Activated CD4-positive, alpha-beta T cell treated with anti-CD3 and anti-CD28 coated beads for 4 hours (primary cell): ENCODE measurements at places on chromosomes 1 and 21.

DNA sequence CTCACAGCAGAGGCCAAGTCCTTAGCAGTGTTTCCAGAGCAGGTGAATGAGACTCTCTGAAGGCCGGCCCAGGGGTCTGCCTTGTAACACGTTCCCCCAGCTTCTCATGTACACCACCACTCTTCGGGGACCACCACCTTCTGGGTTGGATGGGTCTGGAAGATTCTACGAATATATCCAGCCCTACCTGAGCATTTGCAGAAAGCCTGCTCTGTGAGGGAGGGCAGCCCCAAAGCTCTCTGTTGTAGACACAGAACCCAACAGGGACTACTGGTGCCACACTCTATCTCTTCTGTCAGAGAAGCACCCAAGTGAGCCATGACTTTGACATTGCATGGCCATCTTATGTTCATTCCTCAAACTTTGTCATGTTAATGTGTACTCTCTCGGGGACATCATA is 61.8 kb downstream of the CD247 start:
- no peak for DNase-seq

DNA sequence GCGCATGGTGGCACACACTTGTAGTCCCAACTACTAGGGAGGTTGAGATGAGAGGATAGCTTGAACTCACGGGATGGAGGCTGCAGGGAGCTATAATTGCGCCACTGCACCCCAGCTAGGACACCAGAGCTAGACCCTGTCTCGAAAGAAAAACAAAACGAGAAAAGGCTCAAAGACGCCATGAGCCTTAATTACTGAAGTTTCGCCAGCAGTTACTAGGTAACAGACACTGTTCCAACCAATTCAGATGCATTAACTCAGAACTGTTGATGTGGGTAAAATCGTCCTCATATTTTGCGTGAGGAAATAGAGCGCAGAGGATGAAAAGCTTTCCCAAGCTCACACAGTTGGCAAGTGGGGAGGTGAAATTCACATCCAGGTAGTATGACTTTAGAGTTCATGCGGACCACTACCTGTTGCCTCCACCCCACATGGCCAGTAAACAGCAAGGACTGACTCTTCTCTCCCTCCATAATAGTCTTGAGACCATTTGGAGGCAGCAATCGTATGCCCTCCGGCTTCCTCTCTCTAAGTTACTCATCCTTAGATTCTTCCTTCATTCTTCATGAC is 40.1 kb downstream of the INAVA start:
- no peak for DNase-seq

GRCh38 chr1:43582162-43582566 is 51.5 kb downstream of the PTPRF start:
- DNase-seq, result peak; percentile 23

GRCh38 chr1:150233359-150234308 is 2.3 kb downstream of the ANP32E start:
- peak; percentile 70 for DNase-seq

DNA sequence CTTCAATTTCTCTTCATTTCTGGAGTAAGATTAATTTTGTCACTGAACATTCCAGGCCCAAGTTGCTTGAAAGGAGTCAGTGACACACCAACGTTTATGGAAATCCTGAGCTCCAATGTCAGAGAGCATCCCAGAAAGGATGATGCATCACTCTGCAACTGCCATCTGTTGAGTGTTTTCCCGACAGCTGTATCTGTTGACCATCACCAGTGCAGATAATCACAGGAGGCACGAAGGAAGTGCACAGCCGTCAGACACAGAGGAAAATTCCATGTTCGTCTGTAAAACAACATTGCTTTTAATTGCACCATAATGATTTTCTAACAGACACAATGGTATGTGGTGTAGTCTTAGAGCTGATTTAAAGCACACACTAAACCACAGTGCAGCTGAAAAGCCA is 376.7 kb upstream of the ADGRL2 start:
- DNase-seq, result no peak

DNA sequence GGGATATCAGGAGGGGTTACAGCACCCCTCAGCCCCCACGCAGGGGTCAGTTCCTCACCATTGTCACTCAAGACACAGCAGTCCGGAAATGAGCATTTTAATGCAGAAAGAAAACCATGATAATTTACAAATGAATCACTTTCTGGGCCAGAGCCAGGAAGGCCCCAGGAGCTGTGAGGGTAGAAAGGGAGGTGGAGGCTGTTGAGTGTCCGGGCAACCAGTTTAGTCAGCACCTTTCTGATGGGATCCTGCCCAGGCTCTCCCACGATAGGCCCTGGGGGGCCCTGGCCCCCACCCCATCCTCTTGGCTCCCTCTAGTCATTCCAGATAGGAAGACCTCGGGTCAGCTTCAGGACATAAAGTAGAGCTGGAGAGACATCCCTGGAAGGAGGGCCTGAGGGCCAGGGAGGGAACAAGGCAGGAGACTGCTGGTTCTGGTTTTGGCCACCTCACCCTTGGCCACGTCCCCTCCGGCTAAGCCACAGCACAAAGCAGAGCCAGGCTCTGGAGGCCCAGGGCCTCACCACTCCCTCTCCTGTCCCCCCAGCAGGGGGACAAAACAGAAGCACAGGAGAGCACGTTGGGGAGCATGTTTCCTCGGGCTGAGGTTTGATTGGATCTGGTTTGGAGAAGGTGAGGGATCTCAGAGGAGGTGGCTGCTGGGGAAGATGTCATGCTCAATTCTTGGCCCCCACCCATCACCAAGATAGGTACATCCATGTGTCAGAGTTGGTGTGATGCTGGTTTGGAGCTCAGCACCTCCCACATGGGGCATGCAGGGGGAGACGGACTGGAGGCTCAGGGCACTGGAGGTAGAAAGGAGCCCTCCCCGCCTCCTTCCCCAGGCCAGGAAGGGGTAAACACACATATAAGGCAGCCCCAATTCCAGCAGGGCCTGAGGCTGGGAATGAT is 20.6 kb downstream of the ETNK2 start:
- no peak for DNase-seq

GRCh38 chr1:221992427-221992826 is 250.5 kb upstream of the DUSP10 start:
- no peak for DNase-seq

DNA sequence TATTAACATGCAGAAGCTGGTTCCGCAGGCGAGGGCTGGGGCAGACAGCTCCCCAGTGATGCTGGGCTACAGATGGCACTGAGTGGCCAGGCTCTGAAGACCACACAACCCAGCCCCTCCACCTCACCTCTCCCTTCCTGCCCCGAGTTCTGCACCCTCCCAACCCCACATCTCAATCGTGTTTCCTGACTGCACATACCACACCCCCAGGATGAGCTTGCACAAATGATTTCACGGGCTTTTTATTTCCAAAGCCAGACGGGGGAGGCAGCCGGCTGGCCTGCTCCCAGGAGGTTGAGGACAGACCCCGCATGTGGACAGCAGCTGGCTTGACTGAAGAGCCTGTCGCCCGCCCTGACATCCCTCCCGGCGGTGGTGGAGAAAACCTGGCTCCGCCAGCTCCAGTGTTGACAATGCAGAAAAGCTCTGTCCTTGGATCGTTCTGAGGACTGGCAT is 21.4 kb upstream of the ALDH4A1 start:
- no peak for DNase-seq

- DNase-seq, result no peak
Measured at GRCh38 chr21:27301220-27301619, 334.3 kb upstream of the ADAMTS5 start.

DNA sequence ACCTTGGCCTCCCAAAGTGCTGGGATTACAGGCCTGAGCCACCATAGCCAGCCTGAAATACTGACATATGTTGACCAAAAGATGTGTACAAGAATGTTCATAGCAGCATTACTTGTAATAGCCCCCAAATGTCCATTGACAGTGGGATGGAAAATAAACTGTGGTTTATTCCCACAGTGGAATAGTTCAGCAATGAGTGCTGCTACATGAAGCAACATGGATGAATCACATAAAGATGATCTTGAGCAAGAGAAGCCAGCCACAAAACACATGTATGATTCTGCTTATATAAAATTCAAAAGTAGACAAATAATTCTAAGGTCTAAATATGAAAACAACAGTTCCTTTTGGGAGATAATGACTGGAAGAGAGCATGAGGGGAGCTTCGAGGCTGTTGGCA is 9.1 kb upstream of the CREG1 start:
- no peak for DNase-seq

GRCh38 chr1:230618537-230618936 is 23.7 kb upstream of the COG2 start:
- no peak for DNase-seq

GRCh38 chr1:7871136-7871535 is 18.3 kb upstream of the UTS2 start:
- DNase-seq, result no peak

DNA sequence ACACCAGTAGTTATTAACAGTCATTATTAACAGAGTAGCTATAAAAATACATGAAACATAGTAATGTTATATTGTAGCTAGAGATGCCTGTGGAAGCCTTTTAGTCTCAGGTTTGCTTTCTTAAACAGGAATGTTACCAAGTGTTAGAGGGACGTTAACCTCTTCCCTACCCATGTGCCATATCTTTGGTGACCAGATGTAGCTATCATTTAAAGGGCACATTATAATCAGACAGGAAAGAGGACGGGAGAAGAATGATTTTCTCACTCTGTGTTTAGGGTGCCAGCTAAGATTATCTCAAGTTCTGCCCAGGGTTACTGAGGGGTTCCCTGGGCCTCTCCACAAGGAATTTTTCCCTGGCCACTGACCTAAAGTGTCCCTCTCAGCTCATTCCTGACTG is 20.9 kb upstream of the UBL4B start:
- no peak for DNase-seq

DNA sequence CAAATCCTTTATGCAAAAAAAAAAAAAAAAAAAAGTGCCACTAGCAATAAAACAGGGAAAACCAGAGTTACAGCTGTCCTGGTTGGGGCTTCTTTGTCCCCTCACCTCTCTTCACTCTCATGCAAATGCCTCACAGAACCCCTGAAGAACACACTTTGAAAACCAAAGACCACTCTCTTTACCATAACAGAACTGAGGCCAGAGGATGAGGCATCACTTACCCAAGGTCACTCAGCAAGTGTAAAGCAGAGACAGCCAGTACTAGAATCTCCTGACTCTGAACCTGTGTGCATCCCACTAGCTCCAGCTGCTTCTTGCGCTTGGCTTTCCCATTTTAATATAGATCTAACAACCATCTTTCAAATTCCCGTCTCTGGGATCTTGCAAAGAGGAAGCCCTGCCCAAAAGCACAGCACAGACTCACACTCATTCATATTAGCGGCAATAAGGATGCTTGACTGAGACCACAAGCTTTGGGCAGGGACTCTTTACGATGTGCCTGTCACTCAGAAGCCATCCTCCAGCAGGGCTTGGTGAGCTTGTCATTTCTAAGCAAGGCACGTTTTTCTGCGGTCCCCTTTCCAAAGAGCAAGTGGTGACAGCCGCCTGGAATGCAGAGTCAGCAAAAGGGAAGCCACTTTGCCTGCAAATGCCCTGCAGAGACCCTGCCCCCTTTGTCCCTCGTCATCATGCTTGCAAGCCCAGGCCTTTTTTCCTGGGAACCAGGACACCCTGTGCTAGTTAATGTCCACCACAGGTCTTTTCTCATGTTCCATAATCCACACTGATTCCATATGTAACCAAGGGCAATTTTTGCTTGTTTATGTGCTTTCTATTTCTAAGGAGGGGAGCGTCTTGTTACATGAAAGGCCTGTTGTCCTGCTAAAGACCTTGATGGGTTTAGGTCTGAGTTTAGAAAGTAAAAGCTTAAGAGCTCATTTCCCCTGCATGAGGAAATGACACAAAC is 76.5 kb upstream of the NFIA start:
- no peak for DNase-seq

DNA sequence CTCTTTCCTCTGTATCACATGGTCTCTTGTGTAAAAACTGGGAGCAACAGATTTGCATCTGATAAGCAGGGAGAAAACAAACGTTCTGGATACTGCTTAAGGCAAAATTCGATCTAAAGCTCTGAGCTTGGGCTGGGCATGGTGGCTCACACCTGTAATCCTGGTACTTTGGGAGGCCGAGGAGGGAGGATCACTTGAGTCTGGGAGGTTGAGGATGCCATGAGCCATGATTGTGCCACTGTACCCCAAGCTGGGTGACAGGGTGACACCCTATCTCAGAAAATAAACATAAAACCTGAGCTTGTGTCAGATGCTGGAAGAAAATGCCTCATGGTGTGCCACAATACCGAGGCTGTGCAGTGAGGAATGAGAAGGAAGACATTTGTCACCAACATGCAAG is 73.9 kb downstream of the SCCPDH start:
- no peak for DNase-seq

DNA sequence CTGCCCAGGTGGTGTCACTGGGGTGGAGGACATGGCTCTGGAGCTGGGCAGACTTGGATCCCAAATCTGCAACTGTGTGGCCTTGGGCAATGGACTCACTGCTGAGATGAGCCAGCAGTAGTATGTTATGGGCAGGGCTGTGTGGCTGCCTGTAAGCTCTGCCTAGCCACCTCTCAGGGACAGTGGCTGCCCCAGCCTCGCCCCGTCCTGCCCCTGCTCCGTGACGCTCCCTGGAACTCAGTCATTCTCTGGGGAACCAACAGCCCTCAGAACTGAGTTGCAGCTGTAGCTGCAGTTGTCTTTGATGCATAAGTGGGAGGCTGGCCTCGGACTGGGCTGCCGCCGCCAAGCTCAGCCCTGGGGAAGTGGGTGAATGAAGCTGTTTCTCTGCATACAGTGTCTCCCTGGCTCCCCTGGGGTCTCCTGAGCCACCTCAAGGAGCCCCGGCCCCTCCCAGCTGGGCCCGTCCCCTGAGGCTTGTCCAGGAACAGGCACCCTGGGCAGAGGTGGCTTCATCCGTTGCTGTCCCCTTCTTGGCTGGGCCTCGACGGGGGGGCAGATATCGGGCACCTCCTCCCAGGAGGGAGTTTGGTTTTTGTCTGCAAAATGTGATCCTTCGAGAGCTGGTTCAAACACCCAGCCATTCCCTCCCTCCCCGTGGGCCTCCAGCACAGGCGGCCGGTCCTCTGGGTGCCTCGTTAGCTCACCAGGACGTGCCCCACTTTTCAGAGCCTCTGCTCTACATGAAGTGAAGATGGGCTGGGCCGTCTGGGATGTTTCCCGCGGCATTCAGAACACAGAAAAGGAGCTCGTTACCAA is 26.2 kb upstream of the PLCH2 start:
- no peak for DNase-seq

GRCh38 chr21:41018431-41018830 is 149.5 kb upstream of the BACE2 start:
- DNase-seq, result no peak

DNA sequence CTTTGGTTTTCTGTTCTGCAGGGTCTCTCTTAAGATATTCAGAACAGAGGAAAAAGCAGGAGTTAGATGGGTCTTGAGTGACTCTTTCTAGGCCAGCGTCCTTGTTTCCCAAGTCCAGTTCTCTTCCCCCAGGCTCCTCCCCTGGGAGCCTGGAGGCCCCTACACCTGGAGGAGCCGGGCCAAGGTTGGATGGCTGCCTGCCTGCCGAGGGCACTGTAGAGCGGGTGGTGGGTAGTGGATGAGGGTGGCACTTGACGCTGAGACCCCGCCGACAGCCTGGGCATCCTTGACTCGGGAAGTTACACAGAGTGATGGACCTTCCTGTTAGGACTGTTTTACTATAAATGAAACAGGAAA is 17.4 kb upstream of the KANK4 start:
- DNase-seq, result no peak

- no peak for DNase-seq
Measured at GRCh38 chr1:81805537-81806431, 5.0 kb downstream of the ADGRL2 start.

- DNase-seq, result no peak
Measured at GRCh38 chr21:31514598-31514997, 144.9 kb upstream of the SOD1 start.
